ENCODE measurements at places on chromosomes 16 and 17.

DNA sequence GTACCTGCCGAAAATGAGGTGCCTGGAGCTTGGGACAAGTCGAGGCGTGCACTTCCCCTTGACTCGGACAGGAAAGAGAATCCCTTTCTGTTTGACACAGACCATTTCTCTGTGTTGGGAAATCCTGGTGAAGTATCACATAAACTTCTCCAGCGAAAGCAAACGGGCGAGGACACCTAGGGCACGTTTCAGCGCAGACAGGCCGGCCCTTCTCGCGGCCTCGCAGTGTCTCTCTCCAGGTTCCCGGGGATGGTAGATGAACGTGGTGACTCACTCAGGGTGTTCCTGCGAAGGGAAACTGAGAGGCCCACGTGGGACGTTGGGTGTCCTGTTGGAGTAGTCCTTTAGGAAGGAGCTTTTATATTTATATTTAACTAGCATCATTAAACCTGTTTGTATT lies 36.3 kb upstream of the ZNF750 start:
- DNase-seq: no peak

- no peak for DNase-seq
Observed at GRCh38 chr16:17566656-17567450, 96.1 kb upstream of the XYLT1 start.

DNA sequence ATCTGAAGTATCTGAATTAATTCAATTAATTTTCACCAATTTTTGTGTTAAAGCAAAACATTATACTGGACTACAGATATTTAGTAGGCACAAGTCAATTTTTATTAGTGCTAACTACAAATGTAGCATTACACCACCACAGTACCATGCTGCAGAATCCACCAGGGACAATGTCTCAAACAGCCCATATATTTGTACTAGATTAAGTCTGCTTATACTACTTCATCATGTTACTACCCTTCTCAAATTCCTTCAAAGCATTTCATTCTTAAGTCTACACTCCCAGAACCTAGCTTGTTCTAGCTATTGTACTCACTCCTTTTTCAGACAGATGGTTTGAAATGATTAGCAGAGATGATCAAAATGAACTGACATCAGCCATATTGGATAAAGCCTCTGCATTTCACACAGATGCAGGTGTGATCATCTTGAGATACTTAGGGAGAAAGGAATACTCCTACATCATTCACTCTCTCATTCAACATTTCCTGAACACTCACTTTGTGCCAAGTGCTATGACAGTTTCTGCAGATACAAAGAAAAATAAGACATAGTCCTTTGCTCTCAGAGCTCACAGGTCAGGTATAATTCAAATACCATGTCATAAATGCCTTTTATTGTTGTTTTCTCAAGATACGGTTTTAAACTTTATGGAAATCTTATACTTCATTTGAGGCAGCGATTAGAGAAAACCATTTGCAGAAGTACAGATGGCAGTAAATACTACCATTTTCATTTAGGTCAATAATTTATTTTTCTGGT lies 47.7 kb downstream of the SMURF2 start:
- no peak for DNase-seq

- DNase-seq: peak; percentile 91
Observed at GRCh38 chr16:75379911-75380847, 53.1 kb downstream of the CFDP1 start.

DNA sequence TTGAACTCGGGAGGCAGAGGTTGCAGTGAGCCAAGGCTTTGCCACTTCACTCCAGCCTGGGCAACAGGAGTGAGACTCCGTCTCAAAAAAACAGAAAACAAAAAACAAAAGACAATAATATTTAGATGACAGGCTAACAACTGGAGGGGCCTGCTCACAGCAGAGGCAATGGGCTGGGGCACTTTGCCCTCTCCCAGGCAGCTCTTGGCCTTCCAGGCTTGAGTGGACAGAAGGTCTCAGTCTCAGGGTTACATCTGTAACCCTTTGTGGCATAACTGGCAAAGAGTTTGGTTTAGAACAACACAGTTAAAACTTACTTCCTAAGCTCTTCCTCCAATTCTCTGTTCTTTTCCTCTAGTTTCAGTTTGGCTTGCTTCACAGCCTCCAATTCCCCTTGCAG lies 114.9 kb downstream of the SPAG9 start:
- DNase-seq: no peak

DNA sequence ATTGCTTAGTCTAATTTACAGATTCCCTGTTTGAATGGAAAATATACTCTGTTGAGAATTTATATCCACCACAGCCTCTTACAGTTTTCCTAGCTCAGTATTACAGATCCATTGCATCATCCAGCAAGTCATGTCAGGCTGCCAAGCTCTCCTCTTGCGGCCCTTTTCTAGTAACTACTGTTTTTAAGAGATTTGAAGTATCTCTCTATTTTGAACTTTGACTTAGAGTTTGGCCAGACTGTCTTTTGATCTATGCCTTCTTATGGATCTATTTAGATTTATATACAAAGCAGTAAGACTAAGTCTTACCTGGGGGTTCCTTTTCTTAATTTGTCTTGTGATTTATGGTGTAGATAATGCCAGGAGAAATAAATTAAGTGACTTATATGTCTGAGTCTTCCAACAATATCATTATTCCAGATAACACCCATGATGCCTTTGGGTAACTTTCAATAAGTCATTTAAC lies 53.1 kb upstream of the ABCC11 start:
- DNase-seq: no peak

DNA sequence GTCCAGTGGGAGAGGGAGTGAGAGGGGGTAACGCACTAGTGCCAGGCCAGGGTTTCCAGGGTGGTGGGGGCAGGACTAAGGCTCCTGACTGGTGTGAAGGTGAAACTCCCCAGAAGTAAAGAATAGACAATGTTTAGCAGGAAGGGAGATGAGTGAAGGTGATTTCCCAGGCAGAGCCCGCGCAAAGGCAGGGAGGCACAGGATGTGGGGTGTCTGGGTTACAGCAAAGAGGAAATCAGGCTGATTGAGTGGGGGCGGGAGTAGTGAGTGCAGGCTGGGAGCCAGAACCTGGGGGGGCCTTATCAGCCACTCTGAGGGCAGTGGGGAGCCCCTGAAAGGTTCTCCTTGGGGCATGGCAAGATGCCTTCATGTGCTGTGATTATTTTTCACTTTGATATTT lies 167.5 kb downstream of the UTP18 start:
- no peak for DNase-seq

DNA sequence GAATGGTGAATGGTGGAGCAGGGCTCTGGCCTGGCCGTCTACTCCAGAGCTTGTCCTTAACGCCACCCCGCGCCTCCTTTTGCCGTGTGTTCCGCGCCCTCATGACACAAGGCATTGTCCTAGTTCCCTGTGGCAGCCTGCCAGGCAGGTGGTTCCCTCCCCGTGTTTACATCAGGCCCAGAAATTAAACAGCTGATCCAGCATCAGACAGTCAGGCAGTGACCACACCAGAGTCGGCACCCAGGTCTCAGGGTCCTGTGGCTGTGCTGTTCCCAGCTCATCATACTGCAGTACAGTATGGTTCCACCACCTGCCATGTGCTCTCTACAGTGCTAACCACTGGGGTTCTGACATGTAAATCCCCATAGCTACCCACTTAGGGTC lies 119.7 kb downstream of the RAB11FIP4 start:
- no peak for DNase-seq

GRCh38 chr16:66904846-66905632 lies 13.6 kb downstream of the CDH16 start:
- DNase-seq: no peak

DNA sequence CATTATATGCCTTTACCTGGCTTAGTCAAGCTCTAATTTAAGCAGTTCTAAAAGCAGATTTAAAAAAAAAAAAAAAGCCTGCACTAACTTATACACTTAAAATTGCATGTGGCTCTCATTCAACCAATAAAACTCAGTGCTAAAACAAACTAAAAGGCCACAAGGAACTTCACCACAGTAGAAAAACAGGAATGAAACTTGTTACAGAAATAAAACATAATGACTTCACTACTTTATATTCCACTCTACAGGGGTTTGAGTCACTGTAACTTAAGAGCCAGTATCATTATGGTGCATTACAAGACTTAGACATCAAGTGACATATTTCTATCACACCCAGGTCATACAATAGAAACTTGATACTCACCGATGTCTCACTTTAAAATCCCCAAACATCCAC lies 11.1 kb downstream of the CA10 start:
- DNase-seq: no peak

GRCh38 chr16:74739275-74739674 lies 35.3 kb downstream of the FA2H start:
- no peak for DNase-seq

DNA sequence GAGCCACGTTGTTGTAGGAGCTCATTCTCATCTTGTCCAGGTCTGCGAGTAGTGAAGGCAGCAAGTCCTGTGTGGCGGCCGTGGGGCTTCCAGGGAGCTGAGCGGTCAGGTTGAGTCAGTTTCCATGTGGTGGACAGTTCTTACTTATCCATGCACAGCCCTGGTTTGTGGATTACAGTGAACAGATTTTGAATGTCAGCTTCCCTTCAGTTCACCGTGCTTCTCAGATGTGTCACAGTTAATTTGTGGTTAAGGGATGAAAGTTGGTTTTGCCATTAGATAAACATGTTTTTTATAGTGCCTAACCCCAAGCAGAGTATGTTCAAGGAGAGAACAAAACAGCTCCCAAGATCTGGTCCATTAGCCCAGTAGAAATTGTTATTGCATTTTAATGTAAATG lies 103.1 kb downstream of the RPTOR start:
- no peak for DNase-seq

- no peak for DNase-seq
Observed at GRCh38 chr17:65609749-65610148, 48.3 kb upstream of the AXIN2 start.
